ENCODE measurements at places on chromosomes 2 and 18.
A peak's percentile ranks its signal among the peaks of the same experiment; 100 is the strongest.

GRCh38 chr2:9594366-9595054 lies 36.3 kb downstream of the YWHAQ start:
- no peak for DNase-seq

DNA sequence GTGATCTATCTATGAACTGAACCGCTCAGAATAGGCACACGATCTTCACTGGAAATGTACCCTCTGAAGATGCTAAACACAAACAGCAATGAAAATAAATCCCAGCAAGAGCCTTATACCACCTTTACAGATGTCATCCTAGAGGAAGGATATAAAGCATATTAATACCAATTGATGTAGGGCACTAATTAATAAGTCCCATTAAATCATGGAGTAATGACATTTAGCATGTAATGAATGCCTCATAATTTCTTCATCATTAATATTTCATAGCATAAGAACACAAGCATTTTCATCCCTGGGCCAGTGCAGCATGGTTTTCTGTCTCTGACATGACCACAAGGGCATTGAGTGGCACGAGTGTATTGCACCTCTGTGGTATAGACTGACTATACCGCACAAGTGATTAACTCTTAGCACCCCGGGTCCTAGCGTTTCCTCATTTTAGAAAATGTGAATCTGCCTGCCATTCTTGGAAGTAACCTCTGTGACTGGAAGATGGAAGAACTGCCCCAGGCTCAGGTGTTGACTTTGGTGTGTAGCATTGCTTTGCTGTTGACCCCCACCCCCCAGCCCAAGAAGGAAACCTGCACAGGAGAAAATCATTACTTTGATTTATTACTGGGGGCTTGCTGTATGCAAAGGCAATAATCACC lies 1.4 kb upstream of the TMEM178A start:
- no peak for DNase-seq

GRCh38 chr2:180366481-180366880 lies 359.4 kb upstream of the CWC22 start:
- DNase-seq = no peak

DNA sequence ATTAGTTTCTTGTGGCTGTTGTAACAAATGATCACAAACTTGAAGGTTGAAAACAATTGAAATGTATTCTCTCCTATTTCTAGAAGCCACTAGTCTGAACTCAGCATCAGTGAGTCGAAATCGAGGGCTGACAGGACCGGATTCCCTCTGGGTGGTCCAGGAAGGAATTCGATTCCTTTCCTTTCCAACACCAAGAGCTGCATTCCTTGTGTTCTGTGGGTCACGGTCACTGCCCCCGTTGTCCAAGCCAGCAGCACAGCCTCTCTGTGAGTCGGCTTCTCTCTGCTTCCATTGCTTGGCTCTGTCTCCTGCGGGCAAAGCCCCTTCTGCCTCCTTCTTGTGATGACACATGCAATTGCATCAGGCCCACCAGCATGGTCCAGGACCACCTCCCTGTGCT lies 67.3 kb downstream of the SMIM21 start:
- no peak for DNase-seq

- peak; percentile 72 for DNase-seq
These were observed at the start of gene TMSB10 for GRCh38 chr2:84905181-84906107. Gene TMSB10, plus strand, starts transcription at chr2:84905656.

DNA sequence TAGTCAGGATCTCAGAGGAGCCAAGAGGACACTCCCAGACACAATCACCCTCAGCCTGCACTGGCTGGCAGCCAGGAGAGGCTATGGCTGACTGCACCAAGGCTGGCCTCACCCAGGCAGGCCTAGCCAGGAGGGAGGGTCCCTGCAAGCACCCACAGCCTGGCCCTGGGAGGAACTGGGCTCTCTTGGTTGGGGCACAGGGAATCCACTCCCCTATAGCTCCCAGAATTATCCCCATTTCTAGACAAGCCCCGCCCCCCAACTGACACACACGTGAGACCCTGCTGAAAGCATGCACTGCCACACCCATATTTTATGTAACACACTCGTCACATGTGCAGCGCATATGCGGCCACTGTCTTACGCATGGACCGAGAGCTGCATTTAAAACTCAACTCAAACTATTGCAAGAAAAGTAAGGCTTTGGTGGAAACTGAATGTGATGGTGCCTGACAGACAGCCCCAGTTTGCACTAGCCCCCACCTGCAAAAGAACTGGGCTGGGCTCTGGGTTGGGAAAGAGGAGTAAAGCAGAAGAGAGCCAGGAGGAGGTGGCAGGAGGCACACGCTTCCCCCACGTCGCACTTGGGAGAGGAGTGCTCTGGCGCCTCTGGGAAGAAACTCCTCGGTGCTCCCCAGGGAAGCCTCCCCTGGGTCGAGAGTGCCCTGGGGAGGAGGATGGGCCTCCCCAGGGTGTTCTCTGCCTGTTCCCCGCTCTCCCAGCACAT lies 28.9 kb upstream of the ARHGEF4 start:
- no peak for DNase-seq

- DNase-seq = peak; percentile 54
These were observed 91.8 kb downstream of the NEDD4L start for GRCh38 chr18:58135701-58136331.
